EL (cell line): ENCODE measurements at places on chromosomes 1 and 21.

DNA sequence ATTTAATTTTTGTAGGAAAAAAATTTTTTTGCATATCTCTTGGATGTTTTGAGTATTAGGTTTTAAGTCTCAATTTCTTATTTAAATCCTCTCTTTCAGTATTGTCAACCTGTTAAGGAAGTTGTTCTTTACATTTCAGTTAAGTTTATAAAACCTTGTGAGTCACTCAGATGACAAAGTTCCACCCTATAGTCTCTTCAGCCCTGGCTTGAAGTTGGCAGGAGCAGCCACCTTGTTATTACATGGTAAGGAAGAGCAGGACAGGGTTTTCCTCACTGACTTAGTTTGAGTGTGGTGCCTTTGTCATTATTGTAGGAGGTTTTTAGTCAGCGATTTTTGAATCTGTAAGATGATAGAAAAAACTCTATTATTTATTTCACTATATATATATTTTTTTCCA, 2143.9 kb downstream of the MRPL39 start:
- DNase-seq: no peak

DNA sequence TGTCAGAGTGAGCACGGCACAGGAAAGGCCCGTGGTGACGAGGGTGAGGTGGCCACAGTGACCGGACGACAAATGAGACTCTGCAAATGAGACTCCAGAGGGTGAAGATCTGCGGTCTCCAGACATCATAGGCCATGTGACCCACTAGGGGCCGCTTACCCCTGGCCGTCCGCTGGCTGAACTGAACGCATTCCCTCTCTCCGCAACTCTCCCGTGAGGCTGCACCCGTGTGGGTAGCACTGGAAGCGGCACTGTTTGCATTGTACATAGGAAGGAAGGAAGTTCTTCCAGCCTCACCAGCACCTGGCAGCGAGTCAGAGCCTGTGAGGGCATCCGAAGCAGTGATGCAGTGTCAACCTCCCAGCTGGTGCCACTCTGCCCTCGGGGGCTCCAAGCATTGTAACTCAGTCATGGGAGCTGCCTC, 23.6 kb upstream of the SPSB1 start:
- DNase-seq: no peak

- no peak for DNase-seq
Observed at GRCh38 chr1:23837908-23838307, 12.7 kb upstream of the HMGCL start.

DNA sequence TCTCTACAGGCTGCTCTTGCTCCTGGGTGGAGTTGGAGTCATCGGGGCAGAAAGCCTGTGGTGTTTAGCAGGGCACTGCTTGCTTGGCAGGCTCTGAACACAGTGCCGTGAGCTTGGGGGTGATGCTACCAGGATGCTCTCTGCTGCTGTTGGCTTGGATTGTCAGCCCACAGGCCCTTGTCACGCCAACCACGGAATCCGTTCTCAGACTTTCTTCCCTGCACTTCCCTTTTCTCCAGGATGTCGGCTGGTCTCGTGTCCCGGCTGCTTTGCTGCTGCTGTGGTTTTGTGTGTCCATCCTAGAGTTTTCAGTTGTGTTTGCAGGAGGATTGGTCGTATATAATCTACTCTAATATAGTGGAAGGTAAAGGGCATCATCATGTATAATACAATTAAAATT, 44.4 kb upstream of the TTC34 start:
- no peak for DNase-seq

GRCh38 chr1:114153261-114154145, at the start of gene SYT6:
TSS of gene SYT6 (minus strand) at chr1:114153869. CDS start at chr1:114153772, 97 bp downstream.
- no peak for DNase-seq

GRCh38 chr1:221157026-221157761, 278.0 kb downstream of the HLX start:
- no peak for DNase-seq

GRCh38 chr1:218900615-218901014, 273.1 kb upstream of the LYPLAL1 start:
- DNase-seq: no peak

- DNase-seq: no peak
Observed at GRCh38 chr1:174580801-174581200, 133.0 kb downstream of the GPR52 start.

GRCh38 chr1:8552820-8553397, 235.0 kb downstream of the SLC45A1 start:
- no peak for DNase-seq

GRCh38 chr1:26784886-26785285, 2.9 kb upstream of the PIGV start:
- DNase-seq: no peak

DNA sequence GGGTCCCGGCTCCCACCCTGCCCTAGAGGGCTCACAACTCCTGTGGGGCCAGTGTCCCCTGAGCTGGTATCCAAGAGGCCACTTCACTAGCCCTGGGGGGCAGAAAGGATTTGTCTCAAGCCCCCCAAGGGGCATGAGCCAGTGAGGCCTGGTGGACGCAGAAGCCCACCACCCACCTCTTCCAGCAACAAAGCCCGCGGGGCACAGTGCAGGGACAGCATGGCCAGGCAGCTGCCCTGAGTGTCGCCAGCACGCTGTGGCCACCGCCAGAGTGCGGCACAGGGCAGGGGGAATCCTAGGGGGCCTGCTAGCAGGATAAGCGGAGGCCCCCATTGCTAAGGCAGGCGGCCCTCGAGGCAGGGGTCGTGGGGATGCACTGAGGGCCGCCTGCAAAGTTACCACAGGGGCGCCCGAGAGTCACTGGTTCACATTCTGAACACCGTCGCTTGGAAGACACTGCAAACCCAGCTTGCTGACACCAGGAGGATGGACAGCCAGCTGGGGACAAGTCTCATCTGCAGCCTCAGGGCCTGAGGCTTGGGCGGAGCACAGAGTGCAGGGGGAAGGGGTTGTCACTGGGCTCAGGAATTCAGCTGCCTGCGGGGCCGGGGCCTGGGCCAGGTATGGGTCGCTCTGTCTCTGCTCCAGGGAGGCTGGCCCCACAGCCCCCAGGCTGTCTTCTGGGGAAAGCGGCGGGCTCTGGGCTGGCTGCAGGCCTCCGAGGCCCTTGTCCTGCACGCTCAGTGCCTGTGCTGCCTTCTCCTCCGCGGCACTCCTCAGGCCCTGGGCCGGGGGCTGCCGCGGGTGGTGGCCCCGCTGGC, 26.8 kb downstream of the SLC19A1 start:
- DNase-seq: no peak

DNA sequence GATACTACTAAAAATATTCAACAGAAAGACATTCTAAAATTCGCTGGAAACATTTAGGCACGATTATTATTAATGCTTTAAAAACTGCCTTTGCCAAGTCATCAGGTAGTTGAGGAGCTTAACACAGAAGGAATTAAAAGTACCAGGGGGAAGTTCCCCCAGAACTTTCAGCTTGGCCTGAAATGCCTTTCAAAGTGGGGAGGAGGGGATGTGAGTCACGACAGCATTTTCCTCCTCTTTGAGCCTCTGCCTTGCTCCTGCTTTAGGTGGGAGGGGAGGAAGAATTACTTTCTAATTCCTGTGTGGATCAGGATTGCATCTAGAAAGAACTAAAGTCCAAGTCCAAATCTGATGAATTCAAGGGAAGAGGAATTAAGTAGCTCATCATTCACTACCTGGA, 183.7 kb downstream of the CLIC6 start:
- DNase-seq: peak; percentile 38

DNA sequence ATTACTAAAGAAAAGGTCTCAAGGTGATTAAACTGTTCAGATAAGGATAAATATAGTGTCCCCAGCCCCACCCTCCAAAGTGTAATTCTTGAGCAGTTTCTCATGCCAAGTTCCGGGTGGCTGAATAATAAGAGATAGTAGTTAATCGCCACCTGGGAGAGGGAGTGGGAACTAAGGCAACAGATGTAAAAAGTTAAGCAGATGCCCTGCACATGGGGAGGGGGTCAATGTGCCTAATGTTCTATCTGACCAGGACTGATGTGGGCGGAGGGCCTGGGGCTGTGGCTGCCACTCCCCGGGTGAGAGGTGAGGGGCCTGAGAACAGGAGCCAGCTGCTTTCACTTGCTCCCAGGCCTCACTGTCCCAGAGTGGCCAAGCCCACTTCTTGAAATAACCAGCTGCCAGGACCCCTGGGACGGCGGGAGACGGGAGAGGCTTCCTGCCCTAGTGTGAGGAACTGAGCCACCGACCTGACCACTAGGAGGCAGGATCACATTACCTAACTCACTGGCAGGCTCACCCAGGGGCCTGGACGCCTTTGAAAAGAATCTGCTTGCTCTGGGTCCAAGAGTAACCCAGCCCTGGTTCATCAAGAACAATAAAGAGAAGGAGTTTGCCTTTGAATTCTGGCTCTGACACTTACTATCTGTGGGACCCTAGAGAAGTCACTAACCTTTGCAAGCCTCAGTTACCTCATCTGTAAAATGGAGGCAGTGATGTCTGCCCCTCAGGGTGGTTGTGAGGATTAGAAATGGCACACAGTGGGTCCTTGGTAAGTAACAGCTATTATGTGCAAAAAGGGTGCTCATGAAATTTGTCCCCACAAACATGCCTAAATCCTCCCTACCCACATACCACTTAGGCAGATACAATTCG, 179.2 kb downstream of the ATG4C start:
- peak; percentile 23 for DNase-seq

GRCh38 chr1:66262208-66262963, 271.6 kb upstream of the SGIP1 start:
- DNase-seq: peak; percentile 98

DNA sequence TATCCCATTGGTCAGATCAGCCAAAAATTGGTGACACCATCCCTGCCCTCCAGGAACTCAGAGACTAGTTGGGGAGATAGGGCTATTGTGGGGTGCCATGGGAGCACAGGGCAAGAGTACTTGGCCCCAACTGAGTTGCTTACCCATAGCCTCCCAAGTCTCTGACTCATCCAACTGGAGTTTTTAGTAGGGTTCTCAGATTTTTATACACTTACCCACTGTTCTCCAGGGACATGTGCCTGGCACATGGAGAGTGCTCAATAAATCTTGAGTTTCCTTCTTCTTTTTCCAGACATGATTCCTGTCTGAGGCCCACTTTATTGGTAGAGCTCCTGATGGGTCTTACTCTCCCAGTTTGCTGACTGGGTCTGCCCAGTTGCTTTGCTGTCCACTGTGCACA, 56.7 kb downstream of the OVGP1 start:
- DNase-seq: peak; percentile 3

GRCh38 chr1:27773826-27774445, 917 bp downstream of the STX12 start:
- peak; percentile 37 for DNase-seq

DNA sequence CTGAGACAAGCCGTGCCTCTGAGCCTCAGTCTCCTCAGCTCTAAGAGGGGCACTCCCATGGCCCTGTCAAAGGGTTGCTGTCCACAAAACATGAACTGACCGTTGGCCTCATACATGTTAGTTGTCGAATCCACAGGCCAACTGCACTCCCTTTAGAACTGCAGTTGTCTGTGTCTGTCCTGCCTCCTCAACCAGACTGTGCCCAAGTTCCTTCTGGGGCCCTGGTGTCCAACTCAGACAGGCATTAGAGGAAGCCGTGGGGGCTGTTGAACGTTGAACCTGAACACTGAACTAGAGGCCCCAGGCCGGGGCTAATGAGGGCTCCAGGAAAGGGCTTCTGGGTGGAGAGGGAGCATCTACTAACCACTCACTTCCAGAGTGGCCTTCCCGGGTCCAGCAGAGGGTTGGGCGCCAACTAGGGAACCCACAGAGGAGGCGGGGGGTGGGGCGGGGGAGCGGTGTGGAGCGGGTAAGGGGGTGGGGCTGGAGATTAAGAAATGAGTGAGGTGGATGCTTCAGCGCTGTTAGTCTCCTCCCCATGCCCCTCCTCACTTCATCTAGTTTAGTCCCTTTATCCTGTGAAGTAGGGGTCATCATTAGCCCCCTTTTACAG, at the start of gene RAB42:
RAB42 (plus strand) TSS at position 558 of the 613 bp plus-strand sequence. CDS start 247 bp downstream, outside the sequence.
- DNase-seq: peak; percentile 57

DNA sequence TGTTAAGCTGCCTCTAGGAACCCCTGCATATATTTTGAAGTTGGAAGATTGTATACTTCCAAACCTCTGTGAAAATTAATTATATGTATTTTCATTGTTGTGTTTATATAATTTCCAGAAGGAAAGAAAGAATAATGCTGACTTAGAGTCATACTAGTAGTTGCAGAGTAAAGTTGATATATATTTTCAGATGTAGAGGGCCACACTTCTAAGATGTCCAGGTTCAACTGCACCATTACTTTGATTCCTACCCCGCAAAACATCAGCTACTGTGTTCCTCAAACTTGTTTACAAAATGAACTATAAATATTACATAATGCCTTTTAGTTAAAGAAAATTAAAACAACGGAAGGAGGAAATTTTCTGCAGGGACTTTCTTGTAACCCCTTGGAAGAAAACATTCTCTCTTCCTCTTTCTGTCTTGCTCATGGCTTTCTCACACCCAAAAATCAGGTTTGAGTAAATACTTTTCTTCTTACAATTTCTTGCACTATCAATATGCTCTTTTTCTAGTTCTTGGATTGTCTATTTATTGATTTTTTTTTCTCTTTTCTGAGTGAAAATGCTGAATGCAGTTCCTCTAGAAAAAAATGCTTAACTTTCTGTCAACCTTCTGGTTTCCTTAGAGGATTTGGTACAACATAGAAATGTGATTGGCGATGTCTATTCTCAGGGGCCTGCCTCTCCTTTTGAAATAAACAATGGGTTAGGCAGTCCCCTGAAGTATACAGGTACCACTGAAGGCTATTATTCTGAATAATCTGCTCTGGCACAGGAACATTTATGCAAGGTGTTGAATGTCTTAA, 867.8 kb downstream of the TTLL7 start:
- no peak for DNase-seq

DNA sequence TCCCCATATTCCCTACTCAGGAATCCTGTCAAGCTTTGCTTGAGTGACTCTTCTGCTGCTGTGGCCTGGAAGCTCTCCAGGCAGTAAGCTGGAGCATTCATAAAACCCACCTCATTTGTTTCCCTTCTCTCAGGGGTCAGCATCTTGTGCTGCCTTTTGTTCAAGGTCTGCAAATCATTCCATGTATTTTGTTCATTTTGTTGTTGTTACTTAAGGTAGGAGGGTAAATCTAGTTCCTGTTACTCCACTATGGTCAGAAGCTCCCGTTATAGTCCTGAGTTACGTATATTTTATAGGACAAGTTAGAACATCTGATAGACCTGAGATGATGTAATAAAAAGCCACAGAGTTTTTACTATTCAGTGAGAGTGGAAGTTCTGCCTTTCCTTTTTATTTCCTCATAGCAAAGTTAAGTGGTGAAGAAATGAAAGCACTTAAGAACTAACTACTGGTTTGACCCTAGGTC, 9.9 kb downstream of the SYNJ1 start:
- DNase-seq: no peak

GRCh38 chr1:80047791-80048190, 1041.3 kb upstream of the ADGRL4 start:
- DNase-seq: peak; percentile 21

DNA sequence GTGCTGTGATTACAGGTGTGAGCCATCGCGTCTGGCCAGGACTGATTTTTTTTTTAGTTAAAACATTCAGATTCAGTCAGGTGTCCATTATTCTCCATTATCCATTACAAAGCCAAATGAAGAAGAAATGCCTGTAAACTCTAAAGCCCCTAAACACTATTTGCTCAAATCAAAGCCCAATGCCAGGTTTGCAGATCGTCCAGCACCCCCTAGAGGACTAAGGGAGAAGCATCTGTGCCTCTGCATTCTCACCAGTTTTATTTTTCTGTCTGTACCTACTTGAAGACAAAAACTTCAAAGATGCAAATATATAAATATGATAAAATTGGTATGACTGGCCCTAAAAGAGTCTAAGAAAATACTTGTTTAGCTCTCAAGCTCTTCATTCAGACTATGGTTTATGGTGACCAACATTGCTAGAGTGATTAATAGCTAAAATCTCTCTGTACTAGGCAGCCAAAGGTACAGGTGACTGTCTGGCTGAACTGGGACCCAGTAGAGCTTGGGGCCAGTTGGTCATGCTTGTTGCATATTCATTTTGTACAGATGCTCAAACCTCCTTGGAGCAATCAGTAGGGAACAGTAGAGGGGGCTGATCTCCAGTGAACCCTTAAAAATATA, 138.4 kb downstream of the SYT2 start:
- DNase-seq: peak; percentile 45
